ENCODE measurements at places on chromosomes 5 and 9.

DNA sequence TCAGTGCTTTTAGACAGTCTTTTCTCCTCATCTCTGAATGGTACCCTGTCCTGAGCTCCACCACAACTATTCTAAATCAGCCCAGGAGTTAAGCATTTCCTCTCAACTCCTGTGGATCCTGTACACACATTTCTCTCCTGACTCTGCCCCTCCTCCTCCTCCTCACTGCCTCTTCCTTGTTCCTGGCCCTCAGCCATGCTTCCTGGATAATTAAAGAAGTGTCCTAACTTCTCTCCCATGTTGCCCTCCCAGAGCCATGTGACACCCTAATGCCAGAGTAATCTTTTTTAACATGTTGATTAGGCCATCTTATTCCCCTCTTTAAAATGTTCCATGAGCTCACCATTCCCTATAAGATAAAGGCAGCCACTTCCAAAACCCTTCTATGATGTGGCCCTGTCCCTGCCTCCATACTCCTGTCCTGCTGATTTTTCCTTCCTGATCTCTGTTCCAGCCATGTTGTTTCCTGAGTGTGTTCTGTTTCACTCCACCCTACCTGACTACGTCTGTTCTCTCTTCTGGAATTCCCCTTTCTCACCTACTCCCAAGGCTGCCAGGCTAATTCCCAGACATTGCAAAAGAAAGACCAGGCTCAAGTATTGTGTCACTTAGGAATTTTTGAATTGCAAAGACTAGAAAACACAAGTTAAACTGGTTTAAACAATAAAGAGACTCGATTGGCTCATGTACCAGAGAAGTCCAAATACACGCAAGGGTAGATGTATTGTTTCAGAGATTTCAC, 295.2 kb downstream of the MAST4 start:
- DNase-seq: no peak

- DNase-seq: no peak
These were observed 648.3 kb downstream of the PDE4D start for GRCh38 chr5:59245198-59245597.

DNA sequence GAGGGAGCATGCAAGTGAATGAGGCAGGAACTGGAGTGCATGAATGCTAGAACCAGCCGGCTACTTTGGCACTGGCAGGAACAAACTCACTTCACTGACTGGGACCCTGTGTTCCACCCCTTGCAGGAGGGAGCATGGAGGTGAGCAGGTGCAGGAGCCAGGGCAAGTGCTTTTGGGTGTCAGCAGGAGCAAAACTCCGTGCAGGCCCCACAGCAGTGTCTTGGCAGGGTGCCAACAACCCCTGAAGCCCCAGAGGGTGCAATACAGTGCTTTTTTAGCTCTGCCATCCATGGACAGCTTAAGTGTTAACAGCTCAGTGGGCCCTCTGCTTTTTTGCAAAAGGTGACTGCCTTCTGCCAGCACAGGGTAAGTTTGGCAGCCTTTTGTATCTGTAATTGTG, 245.8 kb upstream of the PCSK5 start:
- no peak for DNase-seq

- DNase-seq: no peak
These were observed 957 bp downstream of the PRELID1 start for GRCh38 chr5:177304392-177305119.

GRCh38 chr9:32801530-32801929, 18.2 kb downstream of the TMEM215 start:
- DNase-seq: no peak

DNA sequence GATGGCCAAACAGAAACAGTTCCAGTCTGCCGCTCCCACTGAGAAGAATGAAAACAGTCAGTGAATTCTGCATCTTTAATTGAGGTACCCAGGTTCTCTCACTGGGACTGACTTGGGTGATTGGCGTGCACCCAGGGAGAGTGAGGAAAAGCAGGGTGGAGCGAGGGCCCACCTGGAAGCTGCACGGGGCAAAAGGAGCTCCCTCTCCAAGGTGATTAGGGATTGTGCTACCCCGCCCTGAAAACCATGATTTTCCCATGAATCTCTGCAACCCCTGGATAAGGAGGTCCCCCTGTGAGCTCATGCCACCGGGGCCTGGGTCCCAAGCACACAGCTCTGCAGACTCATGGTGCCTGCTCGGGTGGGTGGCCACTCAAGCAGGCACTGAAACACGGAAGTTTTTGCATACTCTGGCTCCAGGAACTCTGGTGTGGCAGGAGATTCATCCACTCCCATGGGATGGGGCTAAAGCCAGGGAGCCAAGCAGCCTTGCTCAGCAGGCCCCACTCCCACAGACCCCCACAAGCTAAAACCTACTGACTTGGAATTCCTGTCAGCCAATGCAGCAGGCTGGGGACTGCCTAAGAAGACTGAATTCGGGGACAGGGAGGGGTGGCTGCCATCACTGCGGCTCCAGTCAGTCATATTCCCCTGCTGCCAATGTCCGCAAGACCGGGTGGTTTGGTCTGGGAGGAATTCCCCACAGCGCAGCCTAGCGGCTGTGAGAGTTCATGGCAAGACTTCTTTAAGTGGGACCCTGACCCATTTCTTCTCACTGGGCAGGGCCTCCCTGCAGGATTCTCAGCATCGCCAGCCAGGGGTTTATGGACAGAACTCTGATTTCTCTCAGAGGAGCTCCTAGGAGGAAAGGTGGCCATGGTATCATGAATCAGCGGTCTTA, 652.2 kb upstream of the RGMB start:
- no peak for DNase-seq

DNA sequence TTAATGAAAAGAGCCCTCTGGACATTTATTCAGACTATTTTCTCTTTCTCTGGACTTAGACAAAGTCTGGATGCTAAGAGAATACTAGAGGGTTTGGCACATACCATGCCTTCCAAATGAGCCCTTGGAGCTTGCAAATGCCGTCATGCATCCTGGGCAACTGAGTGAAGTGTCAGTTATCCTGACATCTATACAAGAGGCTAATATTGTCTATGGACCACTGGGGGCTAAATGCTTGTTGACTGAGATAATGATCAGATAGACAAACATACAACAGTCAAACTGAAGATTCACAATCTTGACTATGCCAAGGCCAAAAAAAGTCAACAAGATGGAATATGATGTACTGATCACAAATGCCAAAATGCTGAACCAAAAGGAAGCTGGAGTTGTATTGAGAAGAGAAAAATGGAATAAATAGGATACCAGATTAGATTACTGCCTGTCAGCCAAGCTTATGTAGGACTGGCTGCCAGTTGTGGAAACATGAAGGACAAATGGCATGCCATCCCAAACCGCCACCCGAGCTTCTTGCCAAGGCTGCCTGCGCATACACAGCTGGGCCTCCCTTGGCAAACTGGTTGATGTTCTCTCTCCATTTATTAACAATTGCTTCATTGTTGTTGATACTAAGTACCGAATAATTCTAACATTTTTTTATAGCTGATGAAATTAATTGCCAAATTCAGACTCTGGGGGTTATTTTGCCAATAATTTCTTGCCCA, 240.1 kb upstream of the GRAMD2B start:
- no peak for DNase-seq

DNA sequence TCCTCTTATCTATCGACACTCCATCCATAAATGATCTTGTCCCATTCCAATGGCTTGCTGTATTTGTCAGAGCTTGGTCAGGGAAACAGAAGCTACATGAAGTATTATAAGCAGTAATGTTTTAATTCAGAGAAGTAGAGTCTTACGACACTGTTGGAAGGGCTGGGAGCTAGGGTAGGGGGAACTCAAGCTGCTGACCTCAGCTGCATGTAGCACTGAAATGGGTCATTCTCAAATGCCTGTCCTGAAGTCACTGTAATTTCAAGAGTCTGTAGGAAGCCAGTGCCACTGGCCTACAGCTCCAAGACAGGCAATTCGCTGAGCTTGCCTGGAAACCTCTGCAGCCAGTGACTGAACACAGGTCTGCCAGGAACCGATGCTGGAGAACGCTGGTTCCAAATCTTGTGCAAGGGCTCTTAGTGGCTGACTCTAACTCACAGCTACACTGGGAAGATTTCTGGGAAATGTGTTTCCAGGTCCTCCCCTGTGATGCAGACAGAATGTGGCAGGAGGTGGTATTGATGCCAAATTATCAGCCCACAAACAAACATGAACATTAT, 532.4 kb downstream of the CCDC171 start:
- DNase-seq: no peak

DNA sequence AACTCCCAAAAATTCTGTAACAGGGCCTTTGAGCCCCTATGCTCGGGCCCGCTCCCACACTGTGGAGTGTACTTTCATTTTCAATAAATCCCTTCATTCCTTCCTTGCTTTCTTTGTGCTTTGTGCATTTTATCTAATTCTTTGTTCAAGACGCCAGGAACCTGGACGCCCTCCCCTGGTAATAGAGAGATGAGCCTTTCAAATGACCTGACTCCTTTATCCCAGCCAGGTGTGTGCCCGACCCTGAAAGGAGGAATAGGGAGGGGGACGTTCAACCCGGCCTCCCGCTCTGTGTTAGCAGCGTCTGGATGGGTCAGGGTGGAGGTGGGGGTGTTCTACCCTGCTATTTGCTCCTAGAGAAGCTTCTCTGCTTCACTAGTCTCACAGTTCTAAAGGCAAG, 53.9 kb downstream of the FXN start:
- no peak for DNase-seq

- DNase-seq: no peak
These were observed 190.8 kb downstream of the MEF2C start for GRCh38 chr5:88691945-88692868.

- no peak for DNase-seq
These were observed 255.7 kb downstream of the ENC1 start for GRCh38 chr5:74384851-74385250.

DNA sequence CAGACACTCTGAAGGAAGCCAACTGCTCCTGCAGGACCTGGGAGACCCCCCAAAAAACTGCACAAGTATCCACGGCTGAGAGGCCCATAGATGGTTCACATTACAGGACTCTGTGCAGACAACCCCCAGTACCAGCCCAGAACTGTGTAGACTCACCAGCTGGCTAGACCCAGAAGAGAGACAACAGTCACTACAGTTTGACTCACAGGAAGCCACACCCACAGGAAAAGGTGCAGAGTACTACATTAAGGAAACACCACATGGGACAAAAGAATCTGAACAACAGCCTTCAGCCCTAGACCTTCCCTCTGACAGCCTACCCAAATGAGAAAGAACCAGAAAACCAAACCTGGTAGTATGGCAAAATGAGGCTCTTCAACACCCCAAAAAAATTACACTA, 281.2 kb upstream of the RGMB start:
- no peak for DNase-seq

- DNase-seq: no peak
These were observed 7.6 kb downstream of the ENC1 start for GRCh38 chr5:74632947-74633356.

DNA sequence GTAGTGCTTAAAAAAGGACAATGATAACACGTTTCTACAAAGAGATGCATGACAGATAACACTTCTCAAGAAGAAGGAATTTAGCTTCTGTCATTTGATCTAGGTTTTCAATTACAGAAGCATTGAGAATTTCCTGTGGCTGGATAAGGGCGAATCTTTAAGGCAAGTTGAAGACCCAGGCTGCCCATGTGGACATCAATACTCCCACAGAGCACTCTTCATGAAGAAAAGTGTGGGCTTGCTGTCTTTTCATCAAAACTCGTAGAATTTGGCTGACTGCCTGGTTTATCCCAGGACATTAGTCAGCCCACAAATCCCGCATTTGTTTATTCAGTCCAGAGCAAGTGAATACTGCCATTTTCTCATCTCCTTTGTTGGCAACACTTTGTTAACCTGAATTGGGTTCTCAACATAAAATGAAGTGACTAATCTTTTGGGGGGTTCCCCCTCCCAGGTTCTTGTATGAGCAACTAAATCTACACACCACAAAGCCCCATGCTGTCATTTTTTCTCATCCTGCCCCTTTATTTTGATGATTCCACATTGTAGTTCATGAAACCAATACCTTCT, 43.4 kb upstream of the CDKN2B start:
- no peak for DNase-seq

GRCh38 chr5:134584662-134585061, 48.0 kb downstream of the SAR1B start:
- DNase-seq: no peak

DNA sequence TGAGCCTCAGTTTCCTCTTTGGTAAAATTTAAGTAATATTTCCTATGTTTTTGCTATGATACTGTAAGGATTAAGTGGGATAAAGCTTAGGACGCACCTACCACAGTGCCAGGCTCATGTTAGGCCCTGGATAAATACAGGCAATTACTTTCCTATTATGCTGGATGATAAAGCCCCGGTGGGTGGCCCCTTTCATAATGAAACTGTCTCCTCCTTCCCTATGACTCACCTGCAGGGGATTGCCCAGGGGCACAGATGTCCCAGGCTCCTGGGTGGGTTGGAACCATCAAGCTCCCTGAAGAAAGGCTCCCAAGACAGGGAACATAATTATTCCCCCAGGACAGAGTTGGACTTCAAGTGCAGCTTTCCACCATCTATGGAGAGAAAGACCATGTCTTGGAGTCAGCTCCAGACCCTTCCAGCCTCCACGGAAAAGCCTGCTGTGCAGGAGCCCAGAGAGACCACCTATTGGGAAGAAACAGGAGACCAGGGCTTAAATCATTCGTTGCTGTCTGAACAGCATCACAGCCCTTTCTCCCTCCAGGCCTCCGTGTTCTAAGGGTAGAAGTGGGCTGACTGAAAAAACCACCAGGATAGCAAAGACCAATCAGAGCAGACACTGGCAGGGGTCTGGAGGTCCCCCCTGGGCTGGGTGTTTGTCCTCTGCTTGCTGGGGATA, 43.2 kb upstream of the FOXE1 start:
- no peak for DNase-seq
